GM03348 (cell line): ENCODE measurements at places on chromosomes 16 and 17.

DNA sequence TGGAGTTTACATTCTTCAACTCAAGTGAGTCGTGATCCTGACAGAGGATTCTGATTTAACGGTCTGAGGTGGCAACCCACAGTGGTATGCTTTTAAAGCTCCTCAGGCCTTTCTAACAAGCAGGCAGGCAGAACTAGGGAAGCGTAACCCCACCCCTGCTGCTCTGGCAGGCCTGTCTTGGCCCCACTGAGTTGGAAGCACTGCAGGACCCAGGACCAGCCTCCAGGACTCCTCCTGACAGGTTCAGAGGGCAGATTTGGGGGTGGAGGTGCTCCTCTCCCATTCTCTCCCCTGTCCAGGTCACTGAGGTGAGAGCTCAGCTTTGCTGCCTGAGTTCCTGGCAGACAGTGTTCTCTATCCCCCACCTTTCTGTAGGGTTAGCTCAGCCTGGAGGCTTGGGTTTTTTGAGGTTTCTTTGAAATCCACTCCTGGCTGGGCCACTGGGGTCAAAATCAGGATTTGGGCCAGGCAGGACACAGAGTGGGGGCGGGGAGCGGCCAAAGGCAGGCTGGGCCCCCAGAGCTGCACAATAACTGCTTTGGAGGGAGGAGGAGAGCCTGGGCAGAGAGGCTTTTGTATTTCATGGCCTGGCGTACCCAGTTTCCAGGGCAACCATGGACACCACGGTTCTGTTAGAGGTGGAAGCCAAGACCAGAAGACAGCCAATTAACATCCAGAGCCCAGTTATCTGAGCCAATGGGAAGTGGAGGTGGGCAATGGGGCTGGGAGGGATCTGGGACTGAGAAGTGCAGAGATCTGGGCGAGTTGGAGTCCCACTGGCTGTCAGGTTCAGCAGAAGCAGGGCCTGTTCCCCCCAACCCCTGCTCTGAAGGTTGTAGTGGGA is 9.5 kb downstream of the MRPL27 start:
- peak; percentile 52 for DNase-seq

DNA sequence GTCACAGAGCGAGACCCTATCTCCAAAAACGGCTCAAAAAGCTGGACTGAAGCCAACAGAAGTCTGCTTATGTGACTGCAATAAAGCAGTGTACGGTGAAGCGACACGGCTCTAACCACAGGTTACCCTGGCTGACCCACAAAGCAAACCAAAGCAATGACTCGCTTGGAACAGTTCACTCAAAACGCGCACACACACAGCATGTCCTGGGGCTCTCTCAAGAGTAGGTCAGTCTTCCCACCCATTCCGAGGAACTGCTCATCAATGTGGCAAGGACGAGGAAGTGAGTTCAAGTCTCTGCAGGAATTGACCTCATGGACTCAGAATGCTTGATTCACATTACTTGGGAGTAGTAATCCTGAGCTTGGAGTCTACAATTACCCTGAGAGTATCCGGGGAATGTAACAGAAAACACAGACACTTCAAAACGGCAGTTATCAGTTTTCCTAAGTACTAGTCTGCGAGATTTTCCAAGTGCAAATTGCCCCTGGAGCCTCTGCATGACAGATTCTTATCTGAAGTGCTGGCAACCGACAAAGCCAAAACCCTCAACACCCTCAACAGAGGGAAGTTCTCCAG is 25.4 kb downstream of the PELP1 start:
- peak; percentile 72 for DNase-seq

GRCh38 chr17:79053251-79053925 is 21.2 kb upstream of the ENGASE start:
- DNase-seq: no peak

GRCh38 chr17:80717720-80718083 is 173.1 kb downstream of the RPTOR start:
- no peak for DNase-seq

DNA sequence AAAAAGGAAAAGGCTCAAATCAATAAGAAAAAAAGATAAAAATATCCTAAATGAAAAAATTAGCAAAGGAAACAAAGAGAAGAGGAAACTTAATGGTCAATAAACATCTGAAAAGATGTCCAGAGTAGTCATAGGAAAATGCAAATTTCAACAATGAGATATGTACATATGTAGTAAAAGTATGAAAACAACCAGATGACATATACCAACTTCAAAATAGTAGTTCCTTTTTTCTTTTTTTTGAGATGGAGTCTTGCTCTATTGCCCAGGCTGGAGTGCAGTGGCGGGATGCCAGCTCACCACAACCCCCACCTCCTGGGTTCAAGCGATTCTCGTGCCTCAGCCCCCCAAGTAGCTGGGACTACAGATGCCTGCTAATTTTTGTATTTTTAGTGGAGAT is 21.7 kb upstream of the NFAT5 start:
- no peak for DNase-seq

- DNase-seq: no peak
These were observed 2.0 kb downstream of the CCDC200 start for GRCh38 chr17:43226393-43226792.

- DNase-seq: no peak
These were observed 3.6 kb downstream of the CLEC19A start for GRCh38 chr16:19288872-19289799.

- no peak for DNase-seq
These were observed 230.4 kb upstream of the CA10 start for GRCh38 chr17:52388941-52389340.

GRCh38 chr17:38608648-38609047 is 2.9 kb upstream of the SRCIN1 start:
- no peak for DNase-seq

DNA sequence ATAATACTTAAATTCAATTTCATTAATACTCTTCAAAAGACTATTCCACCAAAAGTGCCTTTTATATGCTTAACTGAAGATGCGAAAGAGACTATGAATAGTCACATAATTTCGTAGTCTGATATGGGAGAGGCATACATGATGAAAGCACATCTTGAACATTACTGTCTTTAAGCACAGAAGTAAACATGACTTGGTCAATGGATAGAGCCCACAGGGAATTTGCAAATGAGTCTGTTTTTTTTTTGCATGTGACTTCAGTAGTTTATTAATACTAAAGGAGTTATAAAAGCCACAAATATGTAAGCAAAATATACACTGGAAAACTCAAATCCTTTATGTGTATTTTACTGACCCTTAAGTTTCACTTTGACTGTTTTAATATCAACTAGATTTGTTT is 15.9 kb downstream of the ADPRM start:
- DNase-seq: no peak

DNA sequence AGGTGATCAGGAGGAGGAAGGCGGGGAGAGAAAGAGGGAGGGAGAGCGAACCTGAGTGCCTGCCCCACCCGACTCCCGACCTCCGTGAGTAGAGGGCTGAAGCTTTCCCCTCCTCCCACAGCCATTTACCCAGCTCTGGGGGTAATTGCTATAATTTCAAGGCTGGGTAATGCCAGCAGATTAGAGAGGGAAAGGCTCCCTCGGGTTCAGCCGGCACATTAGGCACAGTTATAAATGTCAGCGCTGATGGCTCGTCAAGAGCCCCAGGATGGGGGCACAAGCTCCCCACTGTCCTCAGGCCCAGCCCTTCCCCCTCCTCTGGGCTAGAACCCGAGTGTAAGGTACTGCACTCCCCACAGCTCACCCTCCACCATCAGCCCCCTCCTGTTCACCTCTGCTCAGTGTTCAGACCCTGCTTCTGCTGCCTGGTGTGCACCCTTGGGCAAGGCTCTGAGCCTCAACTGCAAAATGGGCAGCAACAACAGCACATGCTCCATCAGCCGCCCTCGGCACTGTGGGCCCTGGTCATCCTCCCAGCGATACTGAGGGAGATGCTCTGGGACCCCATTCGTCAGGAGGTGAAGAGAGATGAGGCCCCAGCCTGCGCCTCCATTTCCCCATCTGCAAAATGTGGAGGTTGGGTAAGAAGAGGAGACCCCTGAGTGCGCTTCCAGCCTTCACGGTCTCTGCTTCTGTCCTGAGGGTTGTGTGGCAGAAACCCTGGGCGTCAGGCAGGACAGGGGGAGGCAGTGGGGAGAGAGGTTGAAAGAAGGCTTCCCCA is 77.2 kb downstream of the NT5M start:
- no peak for DNase-seq

- no peak for DNase-seq
These were observed 484.5 kb upstream of the ERCC4 start for GRCh38 chr16:13435415-13435814.

DNA sequence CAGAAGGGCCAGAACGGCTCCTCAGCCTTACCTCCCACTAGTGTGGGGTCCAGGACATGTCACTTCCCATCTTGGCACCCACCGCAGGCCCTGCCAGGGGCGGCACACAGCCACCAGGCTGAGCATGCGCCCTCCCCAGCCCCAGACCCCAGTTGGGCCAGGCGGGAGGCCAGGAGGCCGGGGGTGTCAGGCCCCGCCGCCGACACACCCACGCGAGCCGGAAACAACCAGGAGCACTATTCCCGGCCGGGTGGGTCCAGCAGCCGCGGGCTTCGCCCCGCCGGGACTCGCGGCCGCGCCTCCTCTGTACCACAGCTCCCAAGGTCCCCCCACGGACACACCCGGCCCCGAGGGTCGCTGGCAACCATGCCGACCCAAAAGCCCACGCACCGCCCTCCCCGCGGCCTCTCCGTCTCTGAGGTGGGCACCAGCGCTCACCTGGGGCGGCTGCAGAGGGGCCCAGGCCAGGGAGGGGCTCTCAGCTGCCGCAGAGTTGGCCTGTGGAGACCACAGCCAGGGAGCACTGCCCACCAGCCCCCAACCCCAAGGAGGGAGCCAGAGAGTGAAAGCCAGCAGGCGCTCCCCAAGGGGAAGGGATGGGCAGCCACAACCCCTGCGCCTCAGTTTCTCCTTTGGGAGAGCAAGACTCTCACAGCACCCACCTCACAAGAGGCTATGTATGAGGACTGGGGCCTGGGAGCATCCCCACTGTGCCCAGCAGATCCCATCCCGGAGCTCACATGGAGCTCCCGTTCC is 18.0 kb downstream of the B9D1 start:
- DNase-seq: no peak

DNA sequence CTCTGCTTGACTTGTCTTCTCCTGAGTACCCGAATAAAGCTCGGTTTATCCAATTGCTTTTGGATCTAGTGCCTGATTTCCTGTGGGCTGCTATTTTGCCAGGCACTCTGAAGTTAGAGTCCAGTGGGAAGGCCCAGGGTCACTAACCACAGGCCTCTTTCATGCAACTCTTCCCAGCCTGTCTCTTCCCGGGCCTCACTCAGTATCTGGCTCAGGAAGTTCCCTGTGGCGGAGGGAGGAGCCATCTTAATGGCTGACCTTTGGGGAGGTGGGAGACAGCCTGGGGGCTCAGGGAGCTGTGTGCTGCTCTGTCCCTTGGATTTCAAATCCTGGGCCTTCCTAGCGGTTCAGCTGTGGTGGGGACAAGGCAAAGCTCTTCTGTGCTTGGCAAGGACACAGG is 328.5 kb downstream of the SLC39A11 start:
- DNase-seq: no peak

GRCh38 chr16:74029115-74029792 is 267.4 kb upstream of the PSMD7 start:
- no peak for DNase-seq

DNA sequence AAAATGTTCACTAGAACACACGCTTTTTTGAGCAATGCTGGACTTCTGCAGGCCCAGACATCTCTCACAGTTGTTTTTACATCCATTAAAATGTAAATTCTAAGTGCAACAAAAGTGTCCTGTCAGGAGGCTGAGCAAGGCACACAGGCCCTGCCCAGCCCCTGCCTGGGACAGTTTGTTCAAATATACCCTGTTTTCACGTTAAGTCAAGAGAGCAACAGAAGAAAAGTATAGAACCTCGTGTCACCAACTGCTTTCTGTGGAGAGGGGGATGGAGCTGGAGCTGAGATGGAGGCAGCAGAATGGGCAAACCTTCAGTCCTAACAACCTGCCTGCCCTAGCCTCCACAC is 4.3 kb upstream of the HOXB2 start:
- no peak for DNase-seq

GRCh38 chr16:89855986-89856385 is 17.4 kb upstream of the TCF25 start:
- no peak for DNase-seq

DNA sequence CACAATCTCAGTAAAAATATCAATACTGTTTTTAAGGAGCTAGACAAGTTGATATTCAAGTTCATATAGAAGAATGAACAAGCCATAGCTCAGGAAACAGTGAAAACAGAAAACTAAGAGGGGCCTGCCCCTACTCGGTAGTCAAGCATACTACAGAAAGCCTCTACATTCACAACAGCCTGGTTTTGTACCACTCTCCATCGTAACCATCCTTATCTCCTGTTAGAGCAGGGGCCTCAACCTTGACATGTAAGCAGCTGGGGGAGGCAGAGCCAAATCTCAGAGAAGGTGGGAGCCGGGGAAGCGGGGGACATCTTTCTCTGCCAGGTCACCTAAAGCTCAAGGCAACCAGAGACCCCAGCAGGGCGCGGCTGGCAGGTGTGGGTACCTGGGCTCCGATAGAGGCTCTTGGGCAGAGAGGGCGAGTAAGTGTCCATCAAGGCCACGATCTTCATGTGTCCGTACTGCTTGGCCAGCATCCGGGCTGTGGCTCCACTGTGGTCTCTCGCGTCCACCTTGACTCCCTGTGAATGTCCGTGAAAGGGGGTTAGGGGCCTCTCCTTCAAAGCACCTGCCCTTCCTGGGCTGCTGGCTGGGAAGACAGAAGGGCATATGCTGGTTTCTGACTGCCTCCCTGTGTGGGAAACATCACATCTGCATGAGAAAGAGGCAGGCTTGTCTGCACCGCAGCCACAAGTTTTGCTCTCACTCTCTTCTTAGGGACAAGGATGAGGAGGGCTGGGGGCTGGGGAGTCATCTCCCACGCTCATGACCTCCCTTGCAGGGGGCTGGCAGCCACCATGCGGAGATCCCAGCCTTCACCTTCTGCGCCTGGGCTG is 20.2 kb downstream of the ANKS3 start:
- DNase-seq: no peak

DNA sequence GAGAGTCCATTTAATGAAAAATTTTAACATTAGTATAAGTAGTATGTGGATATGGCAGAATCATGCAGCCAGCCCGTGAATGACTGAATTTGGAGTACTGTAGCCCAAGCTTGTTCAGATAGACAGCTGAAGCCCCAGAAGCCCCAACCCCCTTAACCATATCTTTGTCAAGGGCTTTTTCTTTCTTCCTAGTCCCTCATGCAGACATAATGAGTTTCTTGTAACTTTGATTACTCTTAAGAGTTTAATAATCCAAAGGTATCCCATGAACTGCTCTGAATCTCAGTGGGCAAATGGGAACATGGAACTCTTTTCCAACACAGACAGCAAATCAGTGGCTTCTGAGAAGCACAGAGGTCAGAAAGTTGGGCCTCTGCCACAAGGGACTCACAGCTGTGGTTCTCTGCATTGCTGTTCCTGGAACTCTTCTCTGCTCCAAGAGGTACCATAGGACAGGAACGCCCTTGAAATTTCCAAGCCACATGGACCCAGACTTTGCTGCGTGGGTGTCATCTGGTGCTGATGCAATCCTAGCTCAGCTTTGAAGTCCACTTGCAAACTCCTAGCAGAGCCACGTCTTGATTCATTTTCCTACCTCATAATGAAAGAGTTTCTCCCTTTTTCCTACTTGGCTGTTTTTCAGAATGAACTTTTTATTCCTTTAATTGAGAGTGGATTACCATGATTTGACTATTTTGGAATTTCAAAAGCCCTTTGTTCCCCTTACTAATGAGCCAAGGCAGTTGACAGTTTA is 18.1 kb downstream of the LYRM1 start:
- DNase-seq: peak; percentile 67

GRCh38 chr16:28320023-28320561 is 27.8 kb downstream of the SBK1 start:
- no peak for DNase-seq
